ENCODE measurements at places on chromosomes 7 and 10.

DNA sequence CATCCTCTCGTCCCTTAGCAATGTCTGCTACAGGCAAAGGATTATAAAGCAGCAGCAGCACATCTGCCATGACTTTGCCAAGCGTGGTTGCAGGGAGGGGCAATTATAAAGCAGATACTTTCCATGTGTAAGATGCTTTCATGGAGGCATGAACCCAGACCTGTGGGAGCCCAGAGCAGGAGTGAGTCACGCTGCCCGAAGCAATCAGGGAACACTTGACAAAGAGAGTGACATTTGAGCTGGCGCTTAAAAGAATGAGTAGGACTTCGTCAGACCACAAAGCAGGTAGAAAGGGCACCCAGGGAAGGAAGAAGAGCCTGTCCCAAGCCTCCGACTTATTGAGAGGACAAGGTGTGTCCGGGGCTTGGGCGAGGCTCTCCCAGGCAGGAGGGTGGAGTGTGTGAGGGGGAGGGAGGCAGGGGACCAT lies 147.2 kb downstream of the MYOF start:
- no peak for DNase-seq

GRCh38 chr7:114777288-114777687 lies 144.6 kb upstream of the MDFIC start:
- no peak for DNase-seq

DNA sequence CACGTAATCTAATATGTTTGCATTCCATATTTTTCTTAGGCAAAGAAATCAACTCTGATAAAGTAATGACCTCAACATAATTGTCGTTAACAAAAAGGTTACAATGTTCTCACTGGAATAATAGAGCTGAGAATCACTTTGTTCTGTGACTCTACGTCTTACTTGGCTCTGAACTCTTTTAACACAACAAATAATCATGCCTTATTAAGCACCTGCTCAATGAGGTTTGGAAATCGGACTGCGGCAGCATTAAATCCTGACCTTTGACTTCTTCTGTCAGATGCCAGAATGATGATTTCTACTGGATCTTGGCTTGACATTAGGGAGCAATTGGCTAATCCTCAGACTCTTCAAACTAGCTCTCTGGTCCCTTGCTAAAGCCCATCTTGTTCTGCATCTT lies 233.6 kb downstream of the SEMA3D start:
- no peak for DNase-seq

DNA sequence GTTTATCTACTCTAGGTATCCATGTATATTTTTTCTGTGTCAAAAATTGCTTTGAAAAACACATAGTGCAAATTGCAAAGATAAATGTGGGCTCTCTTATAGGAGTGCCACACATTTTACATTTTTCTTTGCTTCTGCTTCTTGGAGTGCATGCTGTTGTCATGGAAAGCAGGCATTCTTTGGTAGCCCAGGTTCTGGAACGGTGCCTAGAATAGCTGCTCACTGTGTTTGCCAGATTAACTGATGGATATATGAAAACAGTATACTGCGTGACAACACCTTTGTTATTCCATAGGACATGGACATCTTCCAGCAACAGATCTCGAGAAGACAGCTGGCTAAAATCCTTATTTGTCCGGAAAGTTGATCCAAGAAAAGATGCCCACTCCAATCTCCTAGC lies 13.4 kb downstream of the NIPSNAP2 start:
- DNase-seq, result peak; percentile 22

- no peak for DNase-seq
Measured at GRCh38 chr7:43083106-43083505, 29.3 kb upstream of the HECW1 start.

DNA sequence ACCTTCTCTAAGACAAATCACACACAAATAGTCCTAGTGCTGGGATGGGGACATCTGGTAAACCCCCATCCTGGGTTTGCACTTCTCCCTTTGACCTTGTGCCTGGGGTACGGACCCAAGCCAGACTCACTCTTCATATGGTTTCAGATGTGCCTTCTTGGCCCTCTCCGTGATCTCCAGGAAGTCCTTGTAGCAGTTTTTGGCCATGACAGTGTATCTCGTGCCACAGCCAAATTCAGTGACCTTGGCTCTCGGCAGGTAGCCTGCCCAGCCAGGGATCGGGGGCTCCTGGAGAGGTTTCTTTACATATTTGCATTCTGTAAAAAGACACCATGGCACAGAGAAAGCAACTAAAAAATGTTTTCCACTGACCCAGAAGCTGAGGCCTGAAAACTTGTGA lies 43.9 kb downstream of the PNLIPRP2 start:
- no peak for DNase-seq

GRCh38 chr10:3775696-3776551 lies 9.1 kb downstream of the KLF6 start:
- no peak for DNase-seq

GRCh38 chr7:12222889-12223579 lies 11.9 kb downstream of the TMEM106B start:
- DNase-seq, result no peak

GRCh38 chr7:144513334-144513733 lies 109.8 kb upstream of the NOBOX start:
- no peak for DNase-seq

Data from non-pigmented ciliary epithelial cell (primary cell).